ENCODE measurements at places on chromosomes 1 and 21.

DNA sequence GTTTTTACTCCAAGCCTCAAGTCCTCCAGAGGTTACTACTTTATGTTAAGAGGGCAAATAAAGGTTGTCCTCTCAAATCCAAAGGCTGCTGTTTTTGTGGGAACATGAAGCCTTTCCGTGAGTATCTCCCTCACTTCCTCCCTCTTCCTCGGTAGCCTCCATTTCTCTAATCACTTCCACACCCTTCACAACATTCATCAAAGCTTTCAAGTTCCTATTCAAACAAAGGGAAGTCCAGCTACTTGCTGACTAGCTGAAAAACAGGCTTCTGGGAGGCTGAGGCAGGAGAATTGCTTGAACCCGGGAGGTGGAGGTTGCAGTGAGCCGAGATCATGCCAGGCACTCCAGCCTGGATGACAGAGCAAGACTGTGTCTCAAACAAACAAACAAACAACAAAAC, 6.6 kb upstream of the CD48 start:
- no peak for DNase-seq

- no peak for DNase-seq
These were observed 10.3 kb upstream of the S100A7 start for GRCh38 chr1:153470707-153471106.

DNA sequence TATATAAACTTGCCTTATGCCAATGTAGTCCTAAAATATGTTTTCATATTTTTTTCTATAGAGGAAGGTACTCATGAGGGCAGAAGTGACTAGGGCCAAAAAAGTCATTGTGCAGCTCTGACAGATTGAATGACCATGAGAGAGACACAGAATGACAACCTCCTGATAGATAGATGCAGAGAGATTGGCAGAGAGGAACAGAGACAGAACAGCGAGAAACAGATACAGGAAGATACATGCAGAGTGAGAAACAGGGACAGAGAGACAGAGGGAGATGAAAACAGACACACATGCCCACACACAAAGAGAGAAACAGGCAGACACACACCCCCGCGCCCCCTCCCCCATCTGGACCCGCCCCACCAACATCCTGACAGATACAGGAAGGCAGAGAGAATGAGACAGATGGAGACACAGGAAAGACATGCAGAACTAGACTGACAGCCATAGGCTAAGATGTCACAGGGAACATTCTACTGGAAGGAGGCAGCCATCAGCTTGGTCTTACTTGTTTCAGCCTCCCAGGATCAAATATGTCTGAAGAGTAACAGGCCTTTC, 211.1 kb downstream of the ST6GALNAC3 start:
- peak; percentile 58 for DNase-seq

- DNase-seq = no peak
These were observed 66.0 kb downstream of the MATN1 start for GRCh38 chr1:30657131-30658013.
